ENCODE measurements at places on chromosomes 13 and 19. TPM values are rescaled to one million over a fixed set of nuclear protein-coding genes. Genes with fewer than 3 reads are reported as not detected.

Gene PTBP1
- 123 TPM for total RNA-seq

Gene ZNF625
- total RNA-seq, result 11.5 TPM

Gene FOXA3
- total RNA-seq, result 0.14 TPM

Gene SMIM24
- total RNA-seq, result not detected

Gene TMEM238
- total RNA-seq, result 1.0 TPM

Gene CYP4F12
- not detected for total RNA-seq

Gene FAM124A
- 9.7 TPM for total RNA-seq

Gene OR7D2
- total RNA-seq, result under 0.01 TPM

Gene EMP3
- 7.3 TPM for total RNA-seq

Gene FGF21
- total RNA-seq, result not detected

Gene VAV1
- not detected for total RNA-seq

Gene SSBP4
- 88.8 TPM for total RNA-seq

Gene IPO5
- total RNA-seq, result 130 TPM

Gene FCER2
- not detected for total RNA-seq

Gene ZNF208
- 0.34 TPM for total RNA-seq

Gene CHST8
- 0.09 TPM for total RNA-seq

Gene LRRC4B
- 0.05 TPM for total RNA-seq

Gene PNMA8A
- total RNA-seq, result 0.98 TPM

Gene ZNF497
- total RNA-seq, result 1.3 TPM

Gene CD33
- not detected for total RNA-seq

Gene CELF5
- not detected for total RNA-seq

Gene CYSLTR2
- total RNA-seq, result not detected

Gene ZNF581
- total RNA-seq, result 20.8 TPM

Gene WASF3
- 19.4 TPM for total RNA-seq

Gene GADD45GIP1
- 19.5 TPM for total RNA-seq

Gene PLK5
- total RNA-seq, result not detected

Gene S1PR4
- 2.1 TPM for total RNA-seq

Gene CEACAM8
- not detected for total RNA-seq

Gene KCNJ14
- total RNA-seq, result 0.33 TPM

Gene KCNRG
- 4.0 TPM for total RNA-seq

Gene GPR12
- total RNA-seq, result not detected

Gene PSG1
- total RNA-seq, result under 0.01 TPM

Gene KANK2
- 108 TPM for total RNA-seq

Gene ARRDC2
- total RNA-seq, result 68.7 TPM

Gene IQCN
- under 0.01 TPM for total RNA-seq

Gene SELENOV
- not detected for total RNA-seq

Gene CNMD
- total RNA-seq, result not detected

Gene C19orf73
- 1.4 TPM for total RNA-seq

Gene TEX29
- 0.14 TPM for total RNA-seq

Gene TLE6
- total RNA-seq, result 2.7 TPM

Gene CDKN2D
- 7.6 TPM for total RNA-seq

Gene ZNF585A
- 7.5 TPM for total RNA-seq

Gene PRODH2
- not detected for total RNA-seq

Gene ZNF540
- total RNA-seq, result 0.17 TPM

Gene IGFL1
- total RNA-seq, result not detected

Gene NEK5
- total RNA-seq, result 0.34 TPM

Measured in dermis blood vessel endothelial cell (primary cell).